Frontal cortex (tissue), 4 donors: ENCODE measurements at places on chromosomes 1 and 21.

GRCh38 chr1:207015791-207016190, 16.8 kb downstream of the C1orf116 start:
- no peak for DNase-seq

- no peak for DNase-seq
Observed at GRCh38 chr1:7018351-7018750, 233.1 kb downstream of the CAMTA1 start.

GRCh38 chr1:224615861-224616755, at the start of gene CNIH3:
TSS of gene CNIH3 (plus strand) at chr1:224616317. CDS start at chr1:224617175, 858 bp downstream.
- peak; percentile 43 for DNase-seq

DNA sequence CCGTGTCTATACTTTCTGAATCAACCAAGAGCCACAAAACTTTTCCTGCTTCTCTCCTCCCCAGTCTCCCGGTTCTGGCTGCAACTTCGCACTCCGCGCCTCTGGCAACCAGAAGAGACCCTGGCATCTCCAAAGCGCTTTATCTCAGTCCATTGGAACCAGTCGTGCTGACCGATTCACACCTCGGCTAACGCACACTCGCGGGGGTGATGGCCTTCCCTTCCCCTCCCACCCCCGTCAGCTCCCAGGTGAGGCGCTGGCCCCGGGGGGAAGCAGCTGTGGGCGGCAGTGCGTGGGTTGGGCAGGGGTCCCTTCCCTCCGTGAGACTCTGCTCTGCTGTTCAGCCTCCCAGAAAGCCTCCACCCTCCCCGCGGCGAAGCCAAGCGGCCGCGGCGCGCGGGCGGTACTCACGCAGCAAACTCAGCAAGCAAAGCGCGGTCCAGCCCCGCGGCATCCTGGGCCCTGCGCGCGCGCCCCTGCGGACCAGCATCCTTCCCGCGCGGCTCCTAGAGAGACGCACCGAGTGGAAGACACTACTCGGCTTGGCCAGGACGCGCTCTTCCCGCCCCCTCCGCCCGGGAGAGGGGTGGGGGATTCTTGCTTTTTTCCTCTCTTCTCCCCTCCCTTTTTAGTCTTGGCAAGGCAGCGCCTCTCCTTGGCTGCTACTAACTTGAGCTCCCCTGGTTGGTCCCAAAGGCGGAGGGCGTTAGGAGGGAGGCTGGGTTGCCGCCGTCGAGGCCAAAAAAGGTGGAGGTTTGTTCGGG, at the start of gene CD34:
TSS of gene CD34 (minus strand) at position 535 of the 764 bp plus-strand sequence. CDS start at position 490, 45 bp downstream.
- peak; percentile 33 for DNase-seq

DNA sequence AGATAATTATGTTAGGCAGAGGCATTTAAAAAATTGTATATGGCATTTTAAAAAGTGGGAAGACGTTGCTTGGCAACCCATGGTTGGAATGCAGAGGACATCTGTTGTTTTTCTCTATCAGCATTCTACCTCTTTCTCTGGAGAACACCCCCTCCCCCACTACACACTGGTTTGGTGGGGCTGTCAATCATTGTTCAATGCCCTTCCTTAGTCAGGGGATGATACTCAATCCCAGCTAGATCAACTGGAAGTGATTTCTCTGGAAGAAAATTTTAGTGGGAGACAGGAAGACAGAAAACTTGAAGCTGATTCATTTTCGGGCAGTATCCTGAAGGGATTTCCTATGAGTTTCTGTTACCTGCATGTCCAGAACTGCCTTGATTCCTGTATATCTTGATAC, 35.7 kb upstream of the CAP1 start:
- DNase-seq = no peak

DNA sequence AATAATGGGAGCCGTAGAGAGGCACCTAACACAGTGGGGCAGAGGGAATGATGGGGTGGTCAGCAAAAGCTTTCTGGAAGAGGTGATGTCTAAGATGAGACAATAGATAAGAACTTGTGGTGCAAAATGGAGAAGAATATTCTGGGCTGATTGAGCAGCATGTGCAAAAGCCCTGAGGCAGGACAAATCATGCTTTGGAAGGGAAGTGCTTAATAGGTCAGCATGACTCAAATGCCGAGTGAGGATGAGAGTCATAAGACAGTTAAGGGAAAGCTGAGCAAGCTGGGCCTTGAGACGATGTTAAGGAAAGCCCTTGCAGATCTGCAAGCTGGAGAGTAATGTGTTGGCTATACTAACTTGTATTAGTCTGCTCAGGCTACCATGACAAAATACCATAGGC, 37.3 kb upstream of the ASB17 start:
- DNase-seq = no peak

GRCh38 chr1:161092621-161093028, 3.3 kb upstream of the NECTIN4 start:
- DNase-seq = no peak

DNA sequence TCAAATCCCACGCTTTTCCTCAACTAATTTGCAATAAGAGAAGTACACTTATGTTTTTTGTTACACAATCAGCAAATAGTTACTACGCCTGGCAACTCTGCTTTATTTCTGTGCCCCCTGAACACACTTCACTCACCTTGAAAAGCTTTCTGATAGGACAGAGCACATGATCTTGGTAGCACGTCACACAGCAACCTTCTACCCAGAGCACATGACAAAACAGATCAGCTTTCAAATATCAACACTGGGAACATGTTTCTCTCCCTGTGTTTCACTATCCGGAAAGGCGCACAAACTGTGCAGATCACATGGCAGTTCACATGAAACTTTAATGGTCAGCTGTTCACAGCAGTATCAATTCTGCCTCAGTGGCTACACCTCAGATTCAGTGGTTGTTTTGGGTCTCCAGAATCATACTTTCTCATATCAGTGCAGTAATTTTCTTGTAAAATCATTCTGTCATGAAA, 2.2 kb downstream of the SLC19A2 start:
- no peak for DNase-seq

DNA sequence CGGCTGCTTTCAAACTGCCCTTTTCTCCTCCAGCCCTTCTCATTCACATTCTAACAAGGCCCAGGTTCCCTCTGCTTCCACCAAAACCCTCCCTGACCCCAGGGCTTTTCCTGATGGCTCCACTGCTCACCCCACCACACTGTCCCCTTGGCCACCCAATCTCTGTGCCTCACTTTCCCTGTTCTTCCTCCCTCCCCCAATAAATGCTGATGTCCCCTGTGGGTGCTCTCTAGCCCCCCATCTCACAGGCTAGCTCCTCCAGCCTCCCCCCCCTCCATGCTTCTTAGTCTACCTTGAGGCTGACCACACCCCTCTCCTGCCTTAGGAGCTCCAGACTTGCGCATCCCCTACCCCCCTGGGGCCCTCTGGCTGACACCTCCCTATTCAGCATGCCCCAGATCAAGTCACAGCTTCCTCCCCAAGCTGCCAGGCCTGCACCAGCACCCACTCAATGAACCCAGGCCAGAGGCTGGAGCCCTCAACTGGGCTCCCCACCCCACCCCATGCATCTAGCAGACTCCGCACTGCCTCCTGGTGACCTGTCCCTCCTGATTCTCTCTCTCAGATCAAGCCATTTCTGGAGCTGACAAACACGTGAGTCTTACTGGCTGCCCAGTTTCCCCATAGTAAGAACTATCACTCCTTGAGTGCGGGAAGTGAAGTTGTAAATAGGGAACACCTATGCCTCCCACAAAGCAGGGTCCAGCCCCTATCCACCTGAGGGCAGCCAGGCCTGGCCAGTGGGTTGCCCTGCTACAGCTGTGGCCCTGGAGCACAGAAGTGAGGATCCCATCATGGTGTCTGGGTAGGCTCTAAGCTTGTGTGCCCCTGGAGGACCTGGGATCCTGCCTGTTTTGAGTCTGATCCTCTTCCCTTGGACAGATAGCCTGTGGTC, 117.9 kb downstream of the DMRTB1 start:
- DNase-seq = no peak

DNA sequence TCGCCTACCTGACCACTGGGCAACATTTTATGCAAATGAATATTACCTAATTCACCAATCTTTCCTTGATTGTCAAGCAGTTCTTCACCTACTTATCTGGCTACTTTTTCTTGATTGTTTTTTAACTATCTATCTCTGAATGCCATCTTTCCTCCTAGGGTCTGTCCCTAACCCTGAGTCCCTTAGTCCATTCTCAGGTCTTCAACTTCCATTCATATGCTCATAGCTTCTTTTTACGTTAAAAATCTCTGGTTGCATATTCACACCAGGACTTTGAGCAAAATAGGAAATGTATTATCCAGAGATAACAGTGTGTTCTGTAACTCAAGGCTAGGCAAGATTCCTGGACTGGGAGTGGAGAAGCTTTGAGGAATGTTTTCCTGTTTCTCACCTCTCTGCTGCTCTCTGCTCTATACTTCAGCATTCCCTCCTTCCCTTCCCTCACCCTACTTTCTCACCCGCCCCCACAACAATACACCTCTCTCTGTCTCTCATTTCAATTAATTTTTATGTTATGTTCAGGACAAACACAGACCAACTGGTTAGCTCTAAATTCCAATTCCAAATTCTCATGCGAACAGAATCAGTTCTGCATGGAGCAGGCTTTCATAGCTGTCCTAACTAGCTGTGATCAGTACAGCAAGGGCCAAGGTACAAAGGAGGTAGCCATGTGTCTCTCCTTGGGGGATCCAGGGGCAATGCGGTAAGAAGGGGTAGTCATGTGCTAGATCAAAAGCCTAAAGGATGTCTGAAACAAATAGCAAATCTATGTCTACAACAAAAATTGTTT, 278.4 kb downstream of the USH2A start:
- DNase-seq = no peak

- DNase-seq = no peak
Observed at GRCh38 chr21:41796476-41797080, 29.7 kb upstream of the RIPK4 start.

- no peak for DNase-seq
Observed at GRCh38 chr1:38047603-38048141, 1.1 kb upstream of the POU3F1 start.

GRCh38 chr1:40742363-40743061, 41.1 kb upstream of the KCNQ4 start:
- no peak for DNase-seq

GRCh38 chr1:172224871-172225270, 195.6 kb upstream of the C1orf105 start:
- DNase-seq = no peak

DNA sequence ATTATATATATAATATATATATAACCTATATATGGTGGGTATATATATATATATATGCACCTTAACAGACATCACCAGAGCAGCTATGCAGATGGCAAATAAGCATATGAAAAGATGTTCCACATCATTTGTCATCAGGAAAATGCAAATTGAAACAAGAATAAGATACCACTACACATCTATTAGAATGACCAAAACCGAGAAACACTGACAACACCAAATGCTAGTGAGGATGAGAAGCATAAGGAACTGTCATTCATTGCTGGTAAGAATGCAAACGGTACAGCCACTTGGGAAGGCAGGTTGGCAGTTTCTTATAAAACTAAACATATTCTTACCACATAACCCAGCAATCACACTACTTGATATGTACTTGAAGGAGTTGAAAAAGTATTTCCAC, 219.8 kb upstream of the PRMT6 start:
- no peak for DNase-seq

GRCh38 chr1:223214261-223214807, 71.3 kb upstream of the TLR5 start:
- no peak for DNase-seq

DNA sequence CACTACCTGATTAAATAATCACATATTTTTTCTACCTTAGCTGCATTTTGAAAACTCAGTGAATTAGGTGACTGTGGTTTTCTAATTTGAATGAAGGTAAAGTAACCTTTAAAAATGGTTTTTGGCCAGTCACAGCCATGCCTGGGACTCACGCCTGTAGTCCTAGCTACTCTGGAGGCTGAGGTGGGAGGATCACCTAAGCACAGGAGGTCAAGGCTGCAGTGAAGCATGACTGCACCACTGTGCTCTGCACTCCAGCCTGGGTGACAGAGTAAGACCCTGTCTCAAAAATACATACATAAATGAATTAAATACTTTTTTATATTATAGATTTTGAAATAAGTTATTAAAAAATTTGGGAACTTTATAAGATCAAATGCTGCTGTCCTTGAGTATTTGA, 5.7 kb downstream of the CNST start:
- no peak for DNase-seq

DNA sequence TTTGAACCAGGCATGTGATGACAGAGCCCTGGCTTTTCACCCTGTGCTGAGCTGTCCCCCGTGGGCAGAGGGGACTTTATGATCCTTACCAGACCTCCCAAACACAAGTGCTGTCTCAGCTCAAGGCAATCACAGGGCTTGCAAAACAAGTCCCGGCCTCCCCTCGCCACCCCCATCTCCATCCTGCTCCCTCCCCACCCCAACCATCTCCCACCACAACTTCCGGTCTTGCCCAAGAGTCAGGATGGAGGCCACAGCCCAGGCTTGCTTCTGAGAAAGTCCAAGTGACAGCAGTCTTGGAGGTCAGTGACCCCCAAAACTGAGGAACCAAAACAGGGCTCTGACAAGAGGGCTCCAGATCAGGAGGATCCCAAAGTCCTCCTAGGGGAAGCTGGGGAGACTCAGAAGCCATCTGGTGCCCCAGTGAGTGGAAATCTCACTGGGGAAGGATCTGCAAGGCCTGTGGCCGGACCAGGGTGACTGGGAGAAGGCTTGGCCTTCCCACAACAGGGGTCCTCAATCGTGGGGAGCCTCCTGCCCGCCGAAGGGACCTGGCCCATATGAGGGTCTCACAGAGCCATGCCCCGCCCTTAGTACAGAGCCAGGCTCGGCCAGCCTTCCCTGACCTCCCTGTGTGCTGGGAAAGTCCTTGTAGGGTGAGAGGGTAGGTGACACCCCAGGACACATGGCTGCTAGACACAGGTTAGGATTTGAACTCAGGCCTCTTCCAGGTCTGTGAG, 4.5 kb upstream of the SDC3 start:
- no peak for DNase-seq

DNA sequence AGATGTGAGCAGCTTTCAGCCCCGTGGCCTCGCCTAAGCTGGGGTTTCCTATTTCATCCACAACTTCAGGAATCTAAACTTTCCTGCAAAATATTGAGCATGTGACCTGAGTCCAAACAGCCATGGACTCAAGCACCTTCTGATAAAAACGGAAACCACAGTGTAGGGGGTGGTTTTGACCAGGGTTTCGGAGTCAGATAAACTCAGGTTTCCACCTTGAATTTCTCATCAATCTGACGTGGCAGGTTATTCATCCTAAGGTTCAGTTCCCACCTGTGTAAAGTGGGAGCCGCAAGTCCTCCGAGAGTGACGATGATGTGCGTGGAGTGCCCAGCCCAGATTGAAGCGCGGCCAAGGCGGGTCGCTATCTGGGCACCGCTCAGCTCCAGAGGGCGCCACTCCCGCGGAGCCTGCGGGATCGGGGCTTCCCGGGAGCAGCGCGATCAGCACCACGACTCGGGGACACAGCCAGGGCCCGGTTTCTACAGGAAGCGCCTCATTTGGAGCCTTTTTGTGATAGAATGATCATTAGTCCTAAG, 871 bp upstream of the ETS2 start:
- peak; percentile 65 for DNase-seq
